Effector memory CD4-positive, alpha-beta T cell (primary cell): ENCODE measurements at places on chromosomes 7 and 10.

- DNase-seq: no peak
Measured at GRCh38 chr7:84529480-84530205, 335.1 kb upstream of the SEMA3A start.

GRCh38 chr7:40470817-40471216 is 336.0 kb downstream of the SUGCT start:
- DNase-seq: no peak

DNA sequence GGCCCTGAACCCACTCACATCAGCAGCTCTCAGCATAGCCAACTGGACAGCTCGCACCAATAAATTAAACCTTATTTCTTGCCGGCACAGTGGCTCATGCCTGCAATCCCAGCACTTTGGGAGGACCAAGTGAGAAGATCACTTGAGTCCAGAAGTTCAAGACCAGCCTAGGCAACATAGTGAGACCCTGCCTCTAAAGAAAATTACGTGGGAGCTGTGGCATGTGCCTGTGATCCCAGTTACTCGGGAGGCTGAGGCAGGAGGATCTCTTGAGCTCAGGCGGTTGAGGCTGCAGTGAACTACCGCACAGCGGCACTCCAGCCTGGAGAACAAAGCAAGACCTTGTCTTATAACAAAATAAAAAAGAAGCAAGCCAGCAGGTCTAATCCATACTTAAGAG is 75.7 kb downstream of the SEPTIN14 start:
- DNase-seq: no peak

- peak; percentile 3 for DNase-seq
Measured at GRCh38 chr10:35208536-35208935, 81.9 kb downstream of the CREM start.

- DNase-seq: peak; percentile 12
Measured at GRCh38 chr7:43834463-43835251, 34.7 kb downstream of the MRPS24 start.

DNA sequence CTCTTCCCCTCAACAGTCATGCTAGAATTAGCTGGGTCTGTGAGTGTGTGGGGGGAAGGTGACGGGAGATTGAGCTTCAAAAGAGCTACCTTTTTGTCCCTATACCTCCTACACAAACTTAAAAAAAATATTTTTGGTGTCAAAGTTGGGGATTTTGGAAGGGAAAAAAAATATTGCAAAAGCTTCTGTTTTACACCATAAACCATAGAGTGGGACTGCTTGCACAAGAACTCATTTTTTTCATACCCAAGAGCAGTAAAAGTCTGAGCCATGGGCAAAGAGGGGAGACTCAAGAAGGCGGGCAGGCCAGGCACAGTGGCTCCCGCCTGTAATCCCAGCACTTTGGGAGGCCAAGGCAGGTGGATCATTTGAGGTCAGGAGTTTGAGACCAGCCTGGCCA is 9.4 kb upstream of the ZDHHC4 start:
- no peak for DNase-seq

- DNase-seq: no peak
Measured at GRCh38 chr7:124536156-124536762, 229.3 kb downstream of the GPR37 start.

GRCh38 chr7:107394276-107394675 is 75.6 kb upstream of the GPR22 start:
- DNase-seq: no peak

DNA sequence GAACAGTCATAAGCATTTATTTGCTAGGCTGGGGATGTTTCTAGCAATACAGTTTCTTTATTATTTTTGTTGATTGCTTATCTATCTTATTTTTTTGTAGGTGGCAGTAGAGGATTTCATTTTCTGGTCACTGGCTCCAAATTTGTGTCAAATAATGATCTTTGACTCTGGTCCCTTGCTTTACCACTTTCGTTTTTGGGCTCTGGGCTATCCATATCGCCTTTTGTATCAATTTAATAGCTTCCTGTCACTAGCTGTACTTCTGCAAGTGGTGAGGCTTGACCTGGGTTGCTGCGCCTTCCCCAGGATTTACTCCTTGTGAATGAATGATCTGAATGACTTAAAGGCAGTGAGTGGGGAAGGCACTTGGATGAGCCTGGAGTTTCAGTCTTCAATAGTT is 48.4 kb downstream of the MDFIC start:
- DNase-seq: no peak

DNA sequence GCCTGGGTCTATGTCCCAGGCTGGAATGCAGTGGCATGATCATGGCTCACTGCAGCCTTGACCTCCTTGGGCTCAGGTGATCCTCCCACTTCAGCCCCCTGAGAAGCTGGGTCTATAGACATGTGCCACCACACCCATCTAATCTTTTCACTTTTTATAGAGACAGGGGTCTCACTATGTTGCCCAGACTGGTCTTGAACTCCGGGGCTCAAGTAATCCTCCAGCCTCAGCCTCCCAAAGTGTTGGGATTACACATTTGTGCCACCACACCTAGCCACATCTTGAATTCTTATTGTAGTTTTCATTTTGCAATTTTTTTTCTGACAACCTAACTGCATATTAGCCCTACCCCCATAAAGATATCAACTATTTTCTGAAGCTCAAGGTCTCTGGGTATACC is 18.4 kb upstream of the COL1A2 start:
- DNase-seq: no peak

DNA sequence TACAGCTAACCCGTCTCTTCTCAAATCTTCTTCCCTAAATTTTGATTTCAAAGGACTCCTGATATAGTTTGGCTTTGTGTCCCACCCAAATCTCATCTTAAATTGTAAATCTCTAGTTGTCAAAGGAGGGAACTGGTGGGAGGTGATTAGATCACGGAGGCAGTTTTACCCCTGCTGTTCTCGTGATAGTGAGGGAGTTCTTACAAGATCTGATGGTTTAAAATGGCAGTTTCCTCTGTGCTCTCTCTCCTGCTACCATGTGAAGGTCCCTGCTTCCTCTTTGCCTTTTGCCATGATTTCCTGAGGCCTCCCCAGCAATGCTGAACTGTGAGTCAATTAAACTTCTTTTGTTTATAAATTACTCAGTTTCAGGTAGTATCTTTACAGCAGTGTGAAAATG is 269.3 kb downstream of the POLR1F start:
- no peak for DNase-seq

DNA sequence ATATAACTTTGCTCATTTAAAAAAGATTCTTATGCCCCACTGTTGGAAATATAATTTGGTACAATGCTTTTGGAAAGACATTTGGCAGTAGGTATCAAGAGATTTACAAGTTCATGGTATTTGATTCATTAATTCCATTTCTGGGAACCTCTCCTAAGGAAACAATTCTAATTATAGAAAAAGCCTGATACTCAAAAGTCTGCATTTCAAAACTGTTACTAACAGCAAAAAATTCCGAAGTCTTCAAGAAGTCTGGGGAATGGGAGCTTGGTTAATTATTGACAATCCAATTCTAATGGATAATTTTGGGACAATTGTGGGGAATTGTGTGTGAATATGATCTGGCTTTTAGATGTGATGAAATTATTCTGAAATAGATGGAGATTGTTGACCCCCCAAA is 59.6 kb downstream of the HDAC9 start:
- DNase-seq: no peak

GRCh38 chr7:87060288-87060537 is 759 bp upstream of the ELAPOR2 start:
- DNase-seq: no peak

DNA sequence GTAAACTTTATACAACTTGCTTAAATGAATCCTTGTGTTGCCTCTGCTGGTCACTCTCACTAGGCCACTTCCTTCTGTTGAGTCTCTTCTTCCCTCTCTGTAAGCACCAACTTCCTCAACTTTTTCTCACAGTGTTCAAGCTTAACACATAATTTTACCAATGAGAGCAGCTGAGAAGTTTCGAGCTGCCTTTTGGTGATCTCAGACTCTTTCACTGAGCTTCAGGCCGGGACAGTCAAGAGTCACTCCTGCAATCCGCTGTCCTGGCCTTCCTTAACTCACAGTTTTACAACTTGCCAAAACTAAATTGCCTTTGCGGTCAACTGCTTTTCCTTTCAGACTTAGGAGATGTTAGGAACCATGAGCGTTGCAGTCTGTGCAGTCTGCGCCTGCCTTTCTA is 47.4 kb downstream of the PRPF18 start:
- DNase-seq: no peak

DNA sequence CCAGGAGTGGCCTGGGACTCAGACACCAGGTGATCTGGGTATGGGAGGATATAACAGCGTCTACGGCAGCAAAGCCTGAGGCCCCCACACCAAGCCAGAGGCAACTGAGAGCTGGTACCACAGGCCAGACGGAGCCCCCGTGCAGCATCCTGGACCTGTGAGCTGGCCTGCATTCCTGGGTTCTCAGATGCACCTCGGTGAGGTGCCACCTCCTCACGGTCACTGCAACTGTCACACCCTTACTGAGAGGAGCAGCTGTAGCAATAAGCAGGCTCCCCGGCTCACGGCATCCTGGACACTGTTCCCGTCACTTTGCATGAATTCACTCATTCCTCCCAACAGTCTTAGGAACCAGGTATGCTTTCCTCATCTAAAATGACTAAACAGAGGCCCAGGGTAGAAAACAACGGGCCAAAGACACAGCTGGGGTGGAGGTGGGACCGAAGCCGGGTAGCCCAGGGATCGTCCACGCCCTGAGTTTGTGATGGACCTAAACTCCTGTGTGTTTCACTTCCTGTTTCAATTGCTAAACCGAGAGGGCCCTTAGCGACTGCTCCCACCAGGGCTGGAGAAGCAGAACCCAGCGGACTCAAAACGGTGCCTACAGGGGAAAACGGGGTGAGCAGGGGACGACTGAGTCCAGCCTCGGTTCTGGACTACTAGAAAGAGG is 98.7 kb downstream of the CTBP2 start:
- DNase-seq: no peak

- no peak for DNase-seq
Measured at GRCh38 chr7:45192621-45193041, 35.0 kb downstream of the RAMP3 start.

DNA sequence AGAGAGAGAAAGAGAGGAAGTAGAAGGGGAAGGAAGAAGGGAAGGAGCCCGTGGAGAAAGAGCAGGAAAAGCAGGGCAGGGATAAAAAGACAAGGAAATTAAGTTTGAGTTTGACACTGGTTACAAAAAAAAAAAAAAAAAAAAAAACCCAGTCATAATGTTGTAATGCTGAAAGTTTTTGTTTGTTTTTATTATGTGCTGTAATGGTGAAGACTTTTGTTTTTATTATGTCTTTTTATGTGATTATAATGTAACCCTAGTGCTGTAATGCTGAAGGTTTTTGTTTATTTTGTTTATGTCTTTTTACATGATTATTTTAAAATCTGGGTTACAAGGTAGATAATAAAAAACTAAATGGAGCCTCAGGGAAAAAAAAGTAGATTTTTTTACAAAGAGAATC is 184.8 kb downstream of the SEMA3A start:
- no peak for DNase-seq

GRCh38 chr10:71092812-71093401 is 119.5 kb upstream of the UNC5B start:
- DNase-seq: no peak

GRCh38 chr10:5506246-5506645 is 6.9 kb upstream of the CALML5 start:
- no peak for DNase-seq

- no peak for DNase-seq
Measured at GRCh38 chr7:132355048-132355447, 221.2 kb downstream of the PLXNA4 start.

GRCh38 chr10:124001391-124002148 is 91.8 kb downstream of the CHST15 start:
- DNase-seq: no peak

DNA sequence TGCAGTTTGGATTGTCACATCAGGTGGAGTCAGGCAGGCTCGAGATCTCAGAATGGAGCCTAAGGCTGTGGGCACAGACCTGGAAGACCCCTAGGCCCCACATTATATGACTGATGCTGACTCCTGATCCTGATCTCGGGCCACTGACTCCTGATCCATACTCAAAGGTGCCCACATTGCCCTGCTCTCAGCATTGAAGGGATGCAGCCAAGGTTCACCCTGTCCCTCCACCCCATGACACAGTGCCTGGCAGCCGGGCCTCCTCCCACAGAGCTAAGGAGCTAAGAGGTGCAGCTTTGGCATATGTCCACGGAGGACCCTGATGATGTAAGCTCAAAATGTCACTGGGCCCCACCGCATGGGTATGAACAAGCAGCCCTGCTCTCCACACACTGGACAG is 36.6 kb downstream of the TCERG1L start:
- no peak for DNase-seq

DNA sequence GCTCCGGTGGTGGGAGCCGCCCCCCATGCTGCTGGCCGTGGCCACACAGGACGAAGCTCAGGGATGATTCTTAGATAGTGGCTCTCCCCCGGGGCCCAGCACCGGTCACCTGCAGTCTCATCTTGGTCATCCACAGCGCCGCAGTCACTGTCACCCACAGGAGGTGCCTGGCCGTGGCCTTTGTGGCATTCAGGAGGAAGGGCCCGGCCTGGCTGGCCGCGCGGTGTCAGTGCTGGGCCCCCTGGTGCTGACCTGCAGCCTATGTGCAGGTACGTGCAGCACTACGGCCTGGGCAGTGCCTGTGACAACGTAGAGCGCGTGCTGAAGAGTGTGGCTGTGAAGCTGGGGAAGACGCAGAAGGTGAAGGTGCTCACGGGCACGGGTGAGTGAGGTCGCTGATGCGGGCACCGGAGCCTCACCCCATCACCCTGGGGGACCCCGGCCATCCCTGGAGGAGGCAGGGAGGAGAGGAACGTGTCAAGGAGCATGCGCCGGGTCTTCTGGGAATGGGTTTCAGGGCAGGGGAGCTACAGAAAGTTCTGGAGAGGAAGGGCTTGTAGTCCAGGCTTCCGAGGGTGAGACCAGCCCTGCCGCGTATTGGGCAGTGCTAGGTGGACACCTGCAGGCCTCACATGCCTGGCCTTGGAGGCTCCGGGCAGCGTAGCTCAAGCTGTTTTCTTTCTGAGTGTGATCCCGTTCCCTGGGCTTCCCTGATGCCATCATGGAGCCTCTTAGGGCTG is 5.0 kb downstream of the SPRN start:
- DNase-seq: no peak

- DNase-seq: no peak
Measured at GRCh38 chr10:35594115-35595079, 10.7 kb upstream of the GJD4 start.

- DNase-seq: no peak
Measured at GRCh38 chr10:89526358-89526757, 9.0 kb downstream of the SLC16A12 start.

DNA sequence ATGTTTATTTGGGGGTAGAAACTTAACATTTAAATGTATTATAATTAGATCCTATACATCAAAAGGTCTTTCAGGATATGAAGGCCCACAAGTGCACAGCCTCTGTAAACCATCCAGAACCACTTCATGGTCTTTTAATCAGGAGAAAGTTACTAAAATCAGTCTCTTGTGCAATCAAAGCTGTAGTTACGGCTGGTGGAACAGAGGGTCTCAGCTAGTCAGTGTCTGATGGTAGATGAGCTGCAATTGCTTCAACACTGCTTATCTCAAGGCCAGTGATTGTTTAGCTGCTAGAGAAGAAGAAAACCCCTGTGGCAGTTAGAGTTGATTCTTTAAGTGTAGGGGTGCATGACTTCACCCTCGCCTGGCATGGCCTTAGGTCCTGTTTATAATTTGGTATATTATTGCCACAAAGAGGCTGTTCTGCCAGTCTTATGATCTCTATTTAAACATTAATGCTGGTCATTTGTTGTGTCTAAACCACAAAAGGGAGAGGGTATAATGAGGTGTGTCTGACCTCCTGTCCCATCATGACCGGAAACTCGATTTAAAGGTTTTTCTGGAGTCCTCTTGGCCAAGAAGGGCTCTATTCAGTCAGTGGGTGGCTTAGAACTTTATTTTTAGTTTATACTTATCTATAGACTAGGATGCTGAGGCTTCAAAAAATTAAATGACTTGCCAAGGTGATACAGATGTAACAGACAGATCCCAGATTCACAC is 21.3 kb downstream of the MSRB2 start:
- no peak for DNase-seq

GRCh38 chr7:23966941-23967340 is 256.9 kb downstream of the STK31 start:
- no peak for DNase-seq
